ENCODE measurements at places on chromosomes 3 and 15.

DNA sequence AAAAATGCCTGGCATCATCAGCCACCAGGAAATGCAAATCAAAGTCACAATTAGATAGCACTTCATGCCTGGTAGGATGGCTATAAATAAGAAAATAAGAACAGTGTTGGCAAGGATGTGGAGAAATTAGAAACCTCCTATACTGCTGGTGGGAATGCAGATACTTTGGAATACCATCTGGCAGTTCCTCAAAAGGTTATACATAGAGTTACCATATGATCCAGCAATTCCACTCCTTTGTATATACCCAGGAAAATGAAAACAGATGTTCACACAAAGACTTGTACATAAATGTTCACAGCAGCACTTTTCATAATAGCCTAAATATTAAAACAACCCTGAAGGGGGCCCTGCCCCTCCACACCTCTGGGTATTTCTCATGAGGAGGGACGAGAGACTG, 13.7 kb downstream of the ACSBG1 start:
- no peak for DNase-seq

- DNase-seq, result no peak
Measured at GRCh38 chr3:8967553-8967952, 4.3 kb upstream of the RAD18 start.

DNA sequence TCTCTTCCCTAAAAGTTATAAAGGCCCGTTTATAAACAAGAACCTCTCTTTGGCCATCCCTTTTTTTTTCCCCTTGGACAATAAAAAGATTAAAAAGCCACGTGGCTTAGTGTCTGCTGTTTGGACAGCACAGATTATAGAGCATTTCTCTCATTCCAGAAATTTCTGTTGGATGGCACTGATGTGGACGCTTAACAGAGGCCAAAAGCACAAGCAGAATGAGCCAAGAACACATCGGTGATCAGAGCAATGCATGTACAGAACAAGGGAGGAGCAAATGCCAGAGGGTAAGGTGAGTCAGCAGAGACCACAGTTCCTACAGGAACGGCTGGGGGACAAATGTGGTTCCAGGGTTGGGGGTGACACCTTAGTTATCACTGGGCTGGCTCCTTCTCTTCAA, 30.3 kb upstream of the CTNNB1 start:
- DNase-seq, result no peak

GRCh38 chr3:127152684-127153505, 40.0 kb upstream of the PRR23E start:
- DNase-seq, result no peak

- DNase-seq, result peak; percentile 42
Measured at GRCh38 chr3:107846279-107846852, 244.5 kb downstream of the CD47 start.

GRCh38 chr3:192687488-192688152, 39.7 kb downstream of the FGF12 start:
- no peak for DNase-seq

- DNase-seq, result peak; percentile 27
Measured at GRCh38 chr3:16849229-16849628, 35.5 kb upstream of the PLCL2 start.

DNA sequence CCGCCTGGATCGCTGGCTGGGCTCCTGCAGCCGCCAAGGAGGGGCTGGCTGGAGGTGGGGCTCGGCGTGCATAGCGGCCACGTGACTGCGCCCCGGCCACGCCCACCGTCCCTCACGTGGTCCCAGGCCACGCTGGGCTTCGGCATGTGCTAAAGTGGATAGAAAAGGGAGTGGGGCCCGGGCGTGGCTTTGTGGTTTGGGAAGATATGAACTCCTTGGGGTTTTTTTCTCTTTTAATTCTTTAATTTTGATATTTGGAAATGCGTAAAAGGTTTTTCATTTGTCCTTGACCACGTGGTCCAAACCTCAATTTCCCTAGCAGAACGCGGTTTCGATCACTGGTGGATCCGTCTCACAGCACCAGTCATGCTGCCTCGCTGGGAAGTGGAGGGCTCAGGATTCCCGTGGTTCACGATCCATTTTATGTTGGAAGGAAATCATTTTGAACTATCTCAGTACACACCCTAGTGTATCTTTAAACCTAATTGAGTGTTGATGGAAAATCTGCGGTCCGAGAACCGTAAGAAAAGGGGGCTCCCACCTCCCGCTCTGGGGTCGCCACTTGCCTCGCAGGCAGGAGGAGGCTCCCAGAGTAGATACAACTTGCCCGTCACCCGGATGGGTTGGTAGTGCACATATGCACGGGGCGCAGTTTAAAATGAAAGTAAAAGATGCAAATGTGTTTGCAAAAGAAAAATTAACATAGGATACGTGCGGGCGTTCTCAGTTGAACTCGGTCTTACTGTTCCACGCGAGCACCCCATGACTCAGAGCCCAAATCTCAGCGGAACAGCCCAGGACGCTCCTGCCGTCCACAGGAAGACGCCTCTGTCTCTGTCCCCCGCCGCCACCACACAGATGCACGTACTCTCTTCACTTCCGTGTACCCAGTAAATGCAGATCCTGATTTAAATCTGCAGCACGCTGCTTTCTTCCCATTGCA, 141.9 kb downstream of the PGPEP1L start:
- DNase-seq, result peak; percentile 70

DNA sequence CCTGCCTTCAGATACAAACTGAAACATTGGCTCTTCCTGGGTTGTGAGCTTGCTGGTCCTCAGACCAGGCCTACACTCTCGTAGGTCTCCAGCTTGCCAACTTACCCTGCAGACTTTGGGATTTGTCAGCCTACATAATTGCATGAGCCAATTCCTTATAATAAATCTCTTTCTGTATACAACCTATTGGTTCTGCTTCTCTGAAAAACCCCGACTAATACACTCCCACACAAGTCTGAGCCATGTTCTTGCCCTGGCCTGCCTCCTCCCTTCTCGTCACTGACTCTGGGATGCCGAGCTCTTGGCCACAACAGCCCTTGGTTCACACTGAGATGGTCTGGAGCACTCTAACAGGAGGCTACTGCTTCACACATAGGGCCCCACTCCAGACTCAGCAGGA, 9.5 kb downstream of the CYP19A1 start:
- no peak for DNase-seq

DNA sequence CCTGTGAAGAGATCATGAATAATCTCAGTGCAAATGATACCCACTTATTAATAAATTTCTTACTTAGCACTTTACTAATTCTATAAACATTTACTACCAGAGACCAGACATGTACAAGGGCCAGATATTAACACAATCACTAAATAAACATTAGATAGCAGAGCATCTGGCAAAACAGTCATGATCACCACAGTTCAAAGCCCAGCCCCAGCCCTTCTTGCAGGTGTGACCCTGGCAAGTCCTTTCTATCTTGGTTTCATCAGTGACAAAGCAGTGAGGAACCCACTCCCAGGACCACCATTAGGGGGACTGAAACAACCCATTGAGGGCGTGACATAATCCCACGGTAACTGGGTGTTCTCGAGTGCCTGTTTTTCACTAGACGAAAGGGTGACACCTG, 11.6 kb downstream of the ZXDC start:
- DNase-seq, result no peak

DNA sequence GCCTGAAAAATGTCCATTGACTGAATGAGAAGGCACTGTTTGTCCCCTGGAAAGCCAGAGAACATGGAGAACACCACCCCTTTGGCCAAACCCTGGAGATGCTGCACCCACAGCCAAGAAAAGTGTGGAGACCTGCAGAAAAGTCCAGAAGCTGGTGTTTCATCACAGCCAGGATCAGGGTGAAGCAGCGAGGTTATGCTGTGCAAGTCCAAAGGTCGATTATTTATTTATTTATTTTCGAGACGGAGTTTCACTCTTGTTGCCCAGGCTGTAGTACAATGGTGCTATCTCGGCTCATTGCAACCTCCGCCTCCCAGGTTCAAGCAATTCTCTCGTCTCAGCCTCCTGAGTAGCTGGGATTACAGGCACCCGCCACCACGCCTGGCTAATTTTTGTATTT, 5.5 kb upstream of the CTSH start:
- no peak for DNase-seq

DNA sequence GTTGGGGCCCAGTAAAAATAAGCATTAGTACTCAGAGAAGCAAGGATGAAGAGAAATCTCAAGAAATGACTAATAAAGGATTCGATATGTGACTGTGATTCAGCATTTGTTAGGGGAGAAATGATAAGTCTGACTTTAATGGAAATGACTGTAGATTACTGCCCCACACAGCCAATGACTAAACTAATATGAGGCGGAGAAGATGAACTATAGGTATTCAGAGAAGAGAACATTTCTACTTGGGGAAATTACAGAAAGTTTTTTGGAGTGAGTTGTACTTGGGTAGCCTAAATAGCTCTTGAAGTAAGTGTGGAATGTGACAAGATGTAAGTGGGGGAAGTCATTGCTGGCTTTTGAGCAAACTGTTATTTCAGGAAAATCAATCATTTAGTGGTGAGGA, 380.0 kb downstream of the PDCD6IP start:
- DNase-seq, result no peak

GRCh38 chr3:36763850-36764703, at the start of gene DCLK3:
Gene DCLK3, minus strand, starts transcription at chr3:36764553. Its CDS starts 290 bp downstream, at chr3:36764263.
- no peak for DNase-seq

GRCh38 chr3:198030125-198030524, 70.1 kb downstream of the LMLN start:
- DNase-seq, result no peak

- DNase-seq, result peak; percentile 91
Measured at GRCh38 chr15:55289746-55290527, at the start of gene RAB27A. Gene RAB27A, minus strand, starts transcription at chr15:55289813. Its CDS starts 54,879 bp downstream, at chr15:55234934.

DNA sequence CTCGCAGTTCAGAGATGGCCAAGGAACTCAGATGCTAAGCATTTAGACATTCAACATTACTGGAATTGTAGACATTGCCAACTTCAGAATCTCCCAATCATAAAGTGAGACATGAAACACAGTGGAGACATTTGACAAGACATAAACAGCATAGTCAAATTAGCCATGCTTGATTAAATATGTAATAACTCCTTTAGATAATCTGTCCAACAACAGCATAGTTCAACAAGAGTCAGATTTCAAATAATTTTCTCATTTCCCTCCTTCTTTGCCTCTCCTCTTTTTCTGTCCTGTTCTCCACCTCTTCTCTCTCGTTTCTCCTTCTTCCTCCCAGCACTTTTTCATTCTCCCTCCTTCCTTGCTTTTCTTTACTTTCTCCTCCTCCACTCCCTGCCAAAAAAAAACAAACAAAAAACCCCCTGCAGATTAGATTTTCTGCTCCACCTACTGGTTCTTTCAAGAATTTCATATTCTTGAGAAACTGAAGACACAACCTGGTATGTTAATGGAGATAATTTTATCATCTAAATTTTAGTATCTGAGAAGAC, 20.2 kb downstream of the CPOX start:
- no peak for DNase-seq

- DNase-seq, result no peak
Measured at GRCh38 chr3:190699776-190700175, 162.7 kb downstream of the GMNC start.

DNA sequence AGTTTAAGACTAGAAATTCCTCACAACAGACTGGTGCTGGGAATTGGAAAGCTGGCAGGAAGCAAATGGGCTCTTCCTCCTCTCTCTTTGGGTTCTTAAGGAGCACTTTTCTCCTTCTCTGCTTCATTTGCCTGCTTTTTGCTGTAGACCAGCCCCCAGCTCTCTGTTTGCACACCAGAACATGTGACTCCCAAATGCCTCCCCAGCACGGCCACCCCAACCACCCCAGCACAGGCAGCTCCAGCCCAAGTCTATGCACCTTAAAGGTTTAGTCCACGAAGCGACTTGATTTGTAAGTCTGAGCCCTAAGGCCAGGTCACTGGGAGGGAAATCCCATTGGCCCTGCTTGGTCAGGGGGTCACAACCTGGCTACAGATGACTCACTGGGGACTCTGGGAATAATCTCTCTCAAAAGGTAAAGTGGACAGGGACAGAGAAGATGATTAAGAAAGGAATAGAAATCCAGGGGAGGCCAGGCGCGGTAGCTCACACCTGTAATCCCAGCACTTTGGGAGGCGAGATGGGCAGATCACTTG, 377.8 kb upstream of the PROK2 start:
- no peak for DNase-seq

- no peak for DNase-seq
Measured at GRCh38 chr3:49607105-49607591, 52.9 kb downstream of the BSN start.

DNA sequence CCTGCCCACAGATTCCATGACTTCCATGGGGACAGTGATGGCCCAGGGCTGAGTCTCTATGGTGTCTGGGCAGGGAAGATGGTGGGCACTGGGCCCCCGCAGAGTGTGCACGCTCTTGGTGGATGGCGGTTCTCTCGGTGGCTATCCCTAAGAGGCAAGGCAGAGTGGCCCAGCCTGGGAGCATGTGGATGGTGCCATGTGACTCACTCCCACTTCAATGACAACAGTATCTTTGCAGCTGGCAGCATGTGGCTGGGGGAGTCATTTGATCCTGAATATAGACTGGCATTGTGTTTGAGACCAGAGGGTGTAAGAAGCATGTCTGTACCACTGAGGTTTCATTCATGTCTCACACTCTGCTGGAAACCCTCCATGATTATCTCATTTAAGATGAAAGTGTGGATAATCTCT, 101.2 kb downstream of the CORO2B start:
- no peak for DNase-seq

DNA sequence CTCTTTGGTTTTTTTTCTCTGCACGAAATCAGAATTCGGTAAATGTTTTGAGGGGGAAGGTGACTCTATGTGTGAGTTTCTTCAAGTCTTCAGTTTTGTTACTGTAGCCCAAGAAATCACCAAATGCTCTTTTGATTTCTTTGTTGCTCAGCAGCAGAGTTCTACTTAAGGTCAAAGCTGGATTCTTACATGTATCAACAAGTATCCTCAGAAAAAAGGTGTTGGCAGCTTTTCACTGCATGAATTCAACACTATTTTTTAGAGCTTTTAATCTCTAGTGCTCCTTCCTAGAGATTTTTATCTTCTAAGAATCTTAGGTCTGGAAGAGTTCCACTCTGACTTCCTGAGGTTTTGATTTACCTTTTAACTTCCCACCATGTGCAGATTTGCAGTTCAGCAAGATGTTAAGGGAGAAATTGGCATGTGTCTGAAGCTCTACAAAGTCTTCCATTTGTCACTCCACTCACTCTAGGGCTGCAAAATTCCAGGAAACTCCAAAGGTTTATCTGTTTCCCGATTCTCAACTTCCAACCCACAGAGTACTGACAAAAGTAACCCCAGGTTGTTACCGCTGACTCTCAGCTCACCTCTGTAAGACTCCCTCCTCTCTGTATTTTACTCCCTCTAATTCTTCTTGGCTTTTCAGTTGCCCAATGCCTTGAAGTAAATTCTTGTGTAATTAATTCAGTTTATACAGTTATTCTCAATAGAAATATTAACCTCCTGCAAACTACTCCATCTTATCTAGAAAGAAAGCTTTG, 13.3 kb upstream of the CD200 start:
- DNase-seq, result no peak

GRCh38 chr15:40769274-40770146, at the start of gene C15orf62:
Gene C15orf62, plus strand, starts transcription at chr15:40769980. Its CDS starts 516 bp downstream, at chr15:40770496.
- DNase-seq, result peak; percentile 81

DNA sequence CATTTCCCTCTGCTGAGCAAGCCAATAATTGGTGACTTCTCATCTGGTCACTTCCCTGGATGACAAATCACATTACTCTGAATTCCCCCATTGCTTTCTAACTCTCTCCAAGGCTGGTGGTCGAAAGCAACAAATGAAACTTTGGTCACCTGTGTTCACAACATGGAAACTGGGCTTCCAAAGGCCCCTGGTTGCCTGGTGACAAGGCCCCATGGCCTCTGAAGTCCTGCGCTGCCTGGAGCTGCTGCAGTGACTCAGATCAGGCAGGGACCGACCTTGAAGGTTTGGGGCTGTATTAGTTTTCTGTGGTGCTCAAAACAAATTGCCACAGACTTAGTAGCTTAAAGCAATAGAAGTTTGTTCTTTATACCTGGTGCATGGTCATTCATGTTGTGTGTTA, 345.3 kb downstream of the WDR72 start:
- DNase-seq, result no peak

GRCh38 chr3:43144761-43145490, 39.0 kb upstream of the POMGNT2 start:
- no peak for DNase-seq
